ENCODE measurements at places on chromosomes 16 and 17. TPM values are rescaled to one million over a fixed set of nuclear protein-coding genes. Genes with fewer than 3 reads are reported as not detected.

GRCh38 chr16:27285676-27286196 lies 17.2 kb upstream of the NSMCE1 start:
- DNase-seq = no peak

GRCh38 chr16:87826798-87827587 lies 42.3 kb downstream of the SLC7A5 start:
- no peak for DNase-seq

DNA sequence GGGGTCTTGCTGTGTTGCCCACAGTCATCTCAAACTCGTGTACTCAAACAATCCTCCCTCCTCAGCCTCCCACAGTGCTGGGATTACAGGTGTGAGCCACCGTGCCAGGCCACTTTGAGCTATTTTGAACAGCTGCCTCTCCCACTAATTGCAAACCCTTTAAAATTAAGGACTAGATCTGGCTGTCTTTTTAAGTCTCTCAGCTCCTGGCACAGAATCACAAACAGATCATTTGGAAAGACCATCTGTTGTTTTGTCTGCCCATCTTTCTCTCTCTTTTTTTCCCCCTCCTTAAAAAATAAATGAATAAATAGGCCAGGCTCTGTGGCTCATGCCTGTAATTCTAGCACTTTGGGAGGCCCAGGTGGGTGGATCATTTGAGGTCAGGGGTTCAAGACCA lies 10.9 kb upstream of the STAT3 start:
- no peak for DNase-seq

GRCh38 chr16:29808219-29808900 lies 2.0 kb downstream of the MAZ start:
- no peak for DNase-seq

DNA sequence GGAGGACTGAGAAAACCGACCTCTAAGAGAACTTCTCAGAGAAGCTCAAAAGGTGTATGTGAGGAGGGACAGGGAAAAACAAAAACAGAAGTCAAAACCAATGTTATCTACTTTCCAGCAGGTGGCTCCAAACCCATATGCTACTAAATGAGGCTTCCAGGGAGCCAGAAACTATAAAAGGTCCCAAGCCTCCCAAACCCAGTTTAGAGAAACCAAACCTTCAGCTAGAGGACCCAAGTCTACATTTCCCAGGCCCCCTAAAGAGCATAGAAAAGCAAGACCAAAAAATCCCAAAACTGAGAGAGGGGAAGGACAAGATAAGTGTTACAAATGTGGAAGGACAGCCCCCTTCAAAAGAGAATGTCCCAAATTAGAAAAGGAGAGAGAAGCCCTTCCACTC lies 3.7 kb downstream of the HPR start:
- peak; percentile 51 for DNase-seq

- no peak for DNase-seq
Observed at GRCh38 chr16:28915181-28915580, 9.9 kb downstream of the RABEP2 start.

DNA sequence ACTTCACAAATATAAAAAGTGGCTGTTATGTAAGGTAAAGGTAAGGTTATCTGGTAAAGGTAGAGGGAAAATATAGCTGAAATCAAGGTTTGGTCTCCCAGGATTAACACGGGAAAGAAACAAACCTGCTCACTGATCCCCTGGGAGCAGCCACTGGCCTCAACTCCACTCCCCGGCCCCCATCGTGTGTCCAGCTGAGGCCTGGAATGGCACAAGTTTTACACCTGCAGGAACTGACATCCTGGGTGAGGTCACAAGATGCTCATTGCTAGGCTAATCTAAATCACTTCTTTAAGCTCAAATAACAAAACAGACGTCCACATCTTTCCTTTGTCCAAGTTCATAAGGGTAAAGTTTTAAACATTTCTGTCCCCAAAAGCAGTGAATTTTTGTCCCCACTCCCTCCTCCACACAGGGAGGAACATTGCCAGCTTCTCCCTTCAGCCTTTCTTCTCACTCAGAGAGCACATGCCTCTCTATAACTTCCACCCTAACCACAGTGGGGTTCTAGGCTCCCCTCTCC lies 46.3 kb downstream of the ERN1 start:
- no peak for DNase-seq

Gene PRSS21
- 3.1 TPM for total RNA-seq

DNA sequence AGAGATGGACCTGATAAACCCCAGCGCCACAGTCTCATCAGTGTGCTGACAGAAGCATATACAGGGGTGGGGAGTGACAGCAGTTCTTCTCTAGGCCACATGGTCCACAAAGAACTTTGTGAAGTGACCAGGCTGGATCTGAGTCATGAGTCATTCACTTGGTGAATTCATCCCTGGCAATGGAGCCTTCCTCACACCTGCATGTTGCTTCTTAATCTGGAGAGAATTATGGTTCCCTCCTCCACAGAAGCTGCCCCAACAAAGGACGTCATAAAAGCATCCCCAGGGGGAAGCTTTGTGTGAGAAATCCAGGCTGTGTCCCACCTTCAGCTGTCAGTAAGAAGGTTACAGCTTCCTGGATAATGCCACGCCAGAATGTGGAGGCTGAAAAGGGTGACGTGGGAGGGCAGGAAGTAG lies 215.6 kb upstream of the MAF start:
- DNase-seq = no peak

DNA sequence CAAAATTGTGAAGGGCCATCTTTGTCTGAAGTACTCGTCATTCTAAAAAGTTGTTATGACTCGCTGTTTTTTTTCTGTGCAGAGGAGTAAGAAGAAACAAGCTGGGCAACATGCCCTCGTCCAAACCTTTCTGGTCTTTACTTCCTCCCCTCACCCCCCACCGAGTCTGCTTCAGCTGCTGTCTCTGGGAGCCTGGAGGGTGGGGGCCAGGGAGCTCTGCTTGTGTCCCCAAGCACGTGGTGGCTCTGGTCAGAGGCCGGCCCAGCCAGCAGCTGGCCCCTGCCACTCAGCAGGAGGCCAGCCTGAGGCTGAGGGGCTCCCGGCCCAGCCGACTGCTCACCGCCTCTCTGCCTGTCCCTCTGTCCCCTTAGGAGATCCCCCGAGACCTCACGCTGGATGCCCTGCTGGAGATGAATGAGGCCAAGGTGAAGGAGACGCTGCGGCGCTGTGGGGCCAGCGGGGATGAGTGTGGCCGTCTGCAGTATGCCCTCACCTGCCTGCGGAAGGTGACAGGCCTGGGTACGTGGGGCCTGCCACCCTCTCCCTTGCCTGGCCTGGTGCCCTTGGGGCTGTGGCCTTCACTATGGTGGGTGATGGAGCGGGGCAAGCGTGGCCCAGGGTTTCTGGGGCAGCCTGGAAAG lies 53.7 kb upstream of the LGALS9 start:
- DNase-seq = peak; percentile 57

GRCh38 chr17:82936768-82937171 lies 96.9 kb upstream of the ZNF750 start:
- no peak for DNase-seq

GRCh38 chr17:49597928-49598655 lies 22.4 kb downstream of the NXPH3 start:
- DNase-seq = no peak

Measured in renal cortical epithelial cell (primary cell).